ENCODE measurements at places on chromosomes 2 and 18. TPM values are rescaled to one million over a fixed set of nuclear protein-coding genes. Genes with fewer than 3 reads are reported as not detected.

DNA sequence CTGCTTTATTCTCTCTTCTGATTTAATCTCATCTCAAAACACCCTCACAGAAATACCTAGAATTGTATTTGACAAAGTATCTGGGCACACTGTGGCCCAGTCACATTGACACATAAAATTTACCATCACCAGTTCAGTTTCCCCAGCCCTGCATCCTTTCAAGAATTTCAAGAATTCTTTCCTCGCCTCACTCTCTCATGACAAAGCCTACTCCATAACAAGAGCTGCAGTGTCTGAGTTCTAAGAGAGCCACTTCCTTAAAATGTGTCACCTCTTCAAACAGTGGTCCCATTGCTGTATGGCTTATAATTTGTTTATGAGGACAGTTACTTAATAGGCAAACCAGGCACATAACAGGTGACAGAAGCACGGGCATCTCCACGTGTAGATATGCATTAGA is 90.9 kb upstream of the STK39 start:
- H3K36me3 ChIP-seq: no peaks in the 10 kb centered on the region
- no peaks in the 10 kb centered on the region for H3K27me3 ChIP-seq
- H3K4me3 ChIP-seq: no peak overlapping the region
- no peak for DNase-seq
- H3K27ac ChIP-seq: no peak overlapping the region

The G6PC2 gene
- not detected for total RNA-seq

DNA sequence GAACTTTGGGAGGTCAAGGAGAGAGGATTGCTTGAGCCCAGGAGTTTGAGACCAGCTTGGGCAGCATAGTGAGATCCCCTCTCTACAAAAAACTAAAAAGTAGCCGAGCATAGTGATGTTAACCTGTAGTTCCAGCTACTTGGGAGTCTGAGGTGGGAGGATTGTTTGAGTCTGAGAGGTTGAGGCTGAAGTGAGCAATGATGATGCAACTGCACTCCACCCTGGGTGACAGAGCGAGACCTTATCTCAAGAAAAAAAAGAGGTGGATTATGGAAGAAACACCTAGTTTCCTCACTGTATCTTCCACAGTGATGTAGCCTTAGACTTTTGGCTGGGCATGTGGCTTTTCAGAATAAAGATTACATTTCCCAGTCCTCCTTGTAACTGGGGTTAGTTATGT is 237.2 kb upstream of the SPRED2 start:
- no peak overlapping the region for H3K4me3 ChIP-seq
- no peaks in the 10 kb centered on the region for H3K27me3 ChIP-seq
- H3K36me3 ChIP-seq: no peaks in the 10 kb centered on the region
- no peak for DNase-seq
- H3K27ac ChIP-seq: no peak overlapping the region

- H3K27me3 ChIP-seq: no peaks in the 10 kb centered on the region
- no peaks in the 10 kb centered on the region for H3K36me3 ChIP-seq
- no peak for DNase-seq
- no peaks in the 10 kb centered on the region for H3K4me1 ChIP-seq
- H3K4me3 ChIP-seq: no peak overlapping the region
Observed at GRCh38 chr2:101442042-101442666, 32.8 kb downstream of the RFX8 start.

Measured in spinal cord (tissue), 10 donors.